ENCODE measurements at places on chromosomes 12 and 14.

DNA sequence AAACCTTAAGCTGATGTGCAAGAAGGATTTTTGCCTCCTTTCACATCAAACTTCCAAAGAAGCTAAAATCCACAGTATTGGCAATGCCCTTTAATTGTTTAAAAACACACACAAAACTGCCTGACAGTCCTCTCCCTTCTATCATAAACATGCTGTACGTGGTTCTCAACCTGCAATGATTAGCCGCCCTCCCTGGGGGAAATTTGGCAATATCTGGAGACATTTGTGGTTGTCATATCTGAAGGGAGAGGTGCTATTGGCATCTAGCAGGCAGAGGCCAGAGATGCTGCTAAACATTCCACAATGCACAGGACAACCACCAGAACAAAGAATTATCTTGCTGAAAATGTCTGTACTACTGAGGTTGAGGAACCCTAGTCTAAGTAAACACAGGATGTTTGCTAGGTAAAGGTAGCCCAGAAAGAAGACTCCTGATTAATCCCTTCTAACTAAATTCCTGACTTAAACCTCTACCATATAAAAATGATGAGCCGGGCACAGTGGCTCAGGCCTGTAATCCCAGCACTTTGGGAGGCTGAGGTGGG is 1.2 kb downstream of the ACOT6 start:
- DNase-seq = no peak

DNA sequence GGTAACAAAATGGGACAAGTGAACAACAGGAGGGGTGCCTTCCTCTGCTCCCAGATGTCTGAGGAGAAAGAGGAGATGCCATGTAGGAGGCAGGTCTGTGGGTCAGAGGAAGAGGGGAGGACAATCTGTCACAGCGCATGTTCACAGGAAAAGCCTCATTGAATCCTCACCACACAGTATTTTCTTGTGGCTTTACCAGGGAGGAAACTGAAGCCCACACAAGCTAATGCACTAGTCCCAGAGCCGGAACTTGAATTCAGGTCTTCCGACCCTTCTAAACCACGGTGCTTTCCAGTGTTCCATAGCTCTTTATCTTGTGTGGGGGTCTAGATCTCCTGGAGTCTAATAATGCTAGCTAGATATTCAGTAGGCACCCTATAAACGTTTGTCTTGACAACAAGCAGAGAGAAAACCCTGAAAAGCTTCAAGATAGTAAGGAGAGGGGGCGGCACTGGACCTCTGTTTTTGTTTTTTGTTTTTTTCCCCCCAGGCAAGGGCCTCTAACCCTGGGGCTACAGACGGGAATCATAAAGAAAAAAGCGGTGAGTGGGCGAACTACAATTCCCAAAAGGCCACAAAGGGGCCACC is 371 bp upstream of the SHMT2 start:
- no peak for DNase-seq

GRCh38 chr12:131380220-131380964 is 330.5 kb upstream of the SFSWAP start:
- no peak for DNase-seq

DNA sequence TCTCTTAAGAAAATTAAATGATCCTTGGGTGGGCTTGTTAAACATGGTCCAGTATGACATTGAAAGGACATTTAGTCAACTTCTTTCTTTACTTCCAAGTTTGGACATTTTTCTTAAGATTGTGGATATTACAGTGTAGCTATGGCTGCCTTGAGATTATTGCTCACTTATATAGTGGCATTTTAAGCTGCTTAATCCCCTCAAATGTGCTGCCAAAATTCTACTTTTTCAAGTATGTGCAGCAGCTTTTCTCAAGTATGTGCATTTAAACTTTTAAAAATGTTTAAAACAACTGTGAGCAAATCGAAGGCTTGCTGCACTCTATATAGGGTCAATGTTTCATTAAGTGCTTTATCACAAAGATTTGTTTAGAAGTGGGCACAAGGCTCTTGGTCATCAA is 7.4 kb downstream of the TXNRD1 start:
- no peak for DNase-seq

DNA sequence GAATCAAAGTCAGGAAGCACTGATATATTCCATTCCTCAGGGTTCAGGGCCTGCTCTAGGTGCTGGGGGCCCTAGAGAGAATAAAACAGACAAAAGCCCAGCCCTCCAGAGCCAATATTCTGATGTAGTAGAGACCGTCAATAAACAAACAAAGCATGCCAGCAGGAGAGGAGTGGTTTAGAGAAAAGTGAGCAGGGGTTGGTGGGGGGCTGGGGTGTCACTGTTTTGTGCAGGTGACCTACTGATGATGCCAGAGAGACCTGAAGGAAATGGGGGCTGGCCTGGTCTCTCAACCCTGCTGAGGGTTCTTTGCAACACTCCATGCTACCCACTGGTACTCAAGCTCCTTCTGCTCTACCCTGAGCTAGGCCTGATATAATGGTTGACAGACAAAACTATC is 26.5 kb downstream of the IL26 start:
- DNase-seq = no peak

DNA sequence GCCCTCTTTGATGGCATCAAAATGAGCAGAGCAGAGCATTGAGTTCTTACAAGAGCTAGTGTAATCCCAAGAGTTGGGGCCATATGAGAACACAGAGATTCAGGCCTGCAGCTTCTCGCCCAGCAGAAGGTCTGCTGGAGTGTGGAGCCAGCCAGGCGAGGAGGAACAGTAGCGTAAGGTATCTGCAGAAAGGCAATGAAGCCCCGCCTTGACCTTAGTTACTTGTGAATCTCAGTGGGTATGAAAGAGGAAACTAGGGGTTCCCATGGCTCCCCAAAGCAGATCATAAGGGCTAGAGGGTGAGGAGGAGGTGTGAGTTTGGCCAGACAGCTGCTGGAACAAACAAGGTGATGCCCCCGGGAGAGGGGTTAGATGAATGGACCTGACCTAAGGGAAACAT is 49.4 kb downstream of the SLC8A3 start:
- DNase-seq = no peak

- DNase-seq = no peak
Measured at GRCh38 chr14:95541932-95542930, 7.4 kb downstream of the GLRX5 start.

DNA sequence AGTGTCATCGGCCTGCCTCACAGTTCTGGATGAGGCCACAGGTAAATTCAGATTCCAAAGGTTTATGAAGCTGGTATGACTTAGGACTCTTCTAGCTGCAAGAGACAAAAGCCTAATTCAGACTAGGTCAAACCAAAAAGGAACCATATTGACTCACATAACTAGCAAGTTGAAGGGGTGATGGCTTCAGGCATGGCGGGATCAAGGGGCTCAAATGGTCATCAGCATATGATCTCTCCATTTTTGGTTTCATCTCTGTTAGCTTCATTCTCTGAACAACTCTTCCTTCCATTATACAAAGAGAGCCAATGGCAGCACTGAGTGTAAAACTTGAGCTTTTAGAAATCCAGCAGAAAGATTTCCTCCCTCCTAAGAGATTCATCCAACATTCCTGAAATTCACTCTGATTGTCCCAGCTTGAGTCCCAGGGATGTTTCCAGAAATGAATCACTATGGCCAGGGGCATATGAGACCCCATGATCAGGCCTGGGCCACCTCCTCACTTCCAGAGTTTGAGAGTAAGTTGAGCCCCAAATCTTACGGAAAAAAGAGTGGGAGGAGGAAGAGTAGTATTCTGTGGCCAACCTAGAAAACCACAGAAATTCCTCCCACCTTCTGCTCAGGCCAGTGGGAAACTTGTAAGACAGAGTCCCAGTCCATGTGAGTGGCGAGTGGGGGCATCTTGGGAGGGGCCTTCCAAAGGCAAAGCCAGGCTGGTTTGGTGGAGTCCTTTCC is 2.0 kb upstream of the MAP1LC3B2 start:
- DNase-seq = no peak

- no peak for DNase-seq
Measured at GRCh38 chr12:26935636-26936378, 2.0 kb downstream of the INTS13 start.

- DNase-seq = peak; percentile 65
Measured at GRCh38 chr12:13179211-13180074, 17.1 kb upstream of the EMP1 start.

- DNase-seq = no peak
Measured at GRCh38 chr14:91004987-91005386, 55.5 kb downstream of the RPS6KA5 start.
